ENCODE measurements at places on chromosomes 7 and 10.

- DNase-seq, result no peak
Measured at GRCh38 chr10:7787150-7787856, 490 bp downstream of the KIN start.

DNA sequence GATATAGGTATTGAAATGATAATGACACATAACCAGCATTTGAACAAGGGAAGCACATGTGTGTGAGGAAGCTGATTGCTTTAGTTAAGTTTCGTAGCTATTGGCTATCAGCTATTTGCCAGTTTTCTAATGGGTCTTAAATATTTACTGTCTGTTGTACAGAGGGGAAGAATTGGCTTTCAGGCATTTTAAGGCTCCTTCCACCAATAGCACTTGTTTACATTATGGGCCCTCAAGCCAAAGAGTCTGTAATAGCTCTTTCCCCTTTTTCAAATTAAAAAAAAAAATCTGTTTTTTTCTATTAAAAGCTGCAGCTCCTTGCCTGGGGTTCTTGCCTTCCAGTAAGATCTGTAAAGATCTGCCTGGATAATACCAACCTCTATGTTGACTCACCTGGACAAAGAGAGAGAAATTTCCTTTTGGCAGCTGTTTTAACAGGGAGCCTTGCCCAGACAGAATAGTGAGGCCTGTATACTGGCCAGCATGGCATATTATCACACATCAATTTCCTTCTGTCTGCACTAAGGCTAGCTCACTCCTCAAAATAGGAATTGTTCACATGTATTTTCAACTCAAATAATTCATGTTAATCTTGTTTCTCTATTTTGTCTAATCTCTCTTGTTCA, 104.7 kb upstream of the LRGUK start:
- DNase-seq, result no peak

- no peak for DNase-seq
Measured at GRCh38 chr7:80459776-80460510, 51.9 kb downstream of the GNAT3 start.

DNA sequence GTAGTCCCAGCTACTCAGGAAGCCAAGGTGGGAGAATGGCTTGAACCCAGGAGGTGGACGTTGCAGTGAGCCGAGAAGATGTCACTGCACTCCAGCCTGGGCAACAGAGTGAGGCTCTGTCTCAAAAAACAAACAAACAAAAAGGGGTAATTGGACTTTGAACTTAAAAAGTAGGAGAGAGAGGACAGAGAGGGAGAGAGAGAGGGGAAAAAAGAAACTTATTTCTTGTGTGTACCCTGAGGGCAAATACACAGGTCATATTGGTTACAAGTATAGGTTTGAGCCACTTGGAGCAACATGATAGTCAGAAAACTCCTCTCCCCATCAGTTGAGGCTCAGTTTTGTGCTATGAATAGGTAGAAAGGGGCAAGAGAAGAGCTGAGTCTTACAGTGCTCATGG, 42.8 kb upstream of the CCDC7 start:
- DNase-seq, result no peak

GRCh38 chr7:30411173-30411572, 67.4 kb downstream of the NOD1 start:
- DNase-seq, result no peak

DNA sequence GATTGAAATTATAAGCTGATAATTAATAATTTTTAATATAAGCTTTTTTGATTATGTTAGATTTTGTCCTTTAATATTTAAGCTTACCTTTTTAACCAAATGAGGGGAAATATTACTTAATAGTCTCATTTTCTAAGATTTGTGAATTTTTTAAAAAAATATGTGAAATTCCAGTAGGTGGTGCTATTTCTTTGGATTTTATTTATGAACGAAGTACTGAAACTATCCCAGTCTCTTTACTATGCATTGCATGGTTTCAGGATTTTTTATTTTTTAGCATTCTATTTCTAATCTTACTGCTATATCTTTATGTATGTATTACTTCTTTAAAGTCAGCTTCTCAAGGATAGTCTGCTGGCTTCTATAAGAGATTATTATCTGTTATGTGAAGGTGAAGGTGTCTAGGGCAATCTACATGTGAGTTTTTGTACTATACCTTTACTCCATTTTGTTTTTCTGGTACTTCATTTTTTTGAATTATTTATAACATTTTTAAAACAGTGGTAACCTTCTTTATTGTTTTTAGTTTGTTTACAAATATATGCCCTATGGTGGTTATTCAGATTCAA, 78.3 kb downstream of the ATRNL1 start:
- DNase-seq, result no peak

DNA sequence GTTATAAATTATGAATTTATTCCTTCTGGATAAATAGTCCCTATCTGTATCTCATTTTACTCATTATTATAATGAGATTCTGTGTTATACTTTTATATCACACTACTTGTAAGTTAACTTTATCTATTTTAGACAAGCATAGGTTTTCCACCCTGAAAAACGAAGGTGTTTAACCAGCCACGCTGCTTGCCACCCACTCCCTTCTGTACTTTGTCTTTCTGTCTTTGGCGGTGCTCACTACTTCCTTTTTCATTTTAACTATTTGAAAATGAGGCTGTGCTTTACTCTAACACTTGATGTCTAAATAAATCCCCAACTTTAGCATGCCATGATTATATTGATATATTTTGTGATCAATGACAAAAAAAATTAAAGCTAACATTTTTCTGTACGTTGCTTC, 952.9 kb downstream of the DNAJB9 start:
- no peak for DNase-seq

- DNase-seq, result no peak
Measured at GRCh38 chr10:128280271-128280670, 154.0 kb upstream of the MKI67 start.

- DNase-seq, result no peak
Measured at GRCh38 chr10:132372516-132373095, 24.4 kb upstream of the PWWP2B start.

- no peak for DNase-seq
Measured at GRCh38 chr10:6840766-6841165, 260.7 kb upstream of the PRKCQ start.

- no peak for DNase-seq
Measured at GRCh38 chr10:72425133-72425532, 70.4 kb upstream of the DNAJB12 start.

- no peak for DNase-seq
Measured at GRCh38 chr10:35946556-35946955, 304.5 kb upstream of the FZD8 start.

DNA sequence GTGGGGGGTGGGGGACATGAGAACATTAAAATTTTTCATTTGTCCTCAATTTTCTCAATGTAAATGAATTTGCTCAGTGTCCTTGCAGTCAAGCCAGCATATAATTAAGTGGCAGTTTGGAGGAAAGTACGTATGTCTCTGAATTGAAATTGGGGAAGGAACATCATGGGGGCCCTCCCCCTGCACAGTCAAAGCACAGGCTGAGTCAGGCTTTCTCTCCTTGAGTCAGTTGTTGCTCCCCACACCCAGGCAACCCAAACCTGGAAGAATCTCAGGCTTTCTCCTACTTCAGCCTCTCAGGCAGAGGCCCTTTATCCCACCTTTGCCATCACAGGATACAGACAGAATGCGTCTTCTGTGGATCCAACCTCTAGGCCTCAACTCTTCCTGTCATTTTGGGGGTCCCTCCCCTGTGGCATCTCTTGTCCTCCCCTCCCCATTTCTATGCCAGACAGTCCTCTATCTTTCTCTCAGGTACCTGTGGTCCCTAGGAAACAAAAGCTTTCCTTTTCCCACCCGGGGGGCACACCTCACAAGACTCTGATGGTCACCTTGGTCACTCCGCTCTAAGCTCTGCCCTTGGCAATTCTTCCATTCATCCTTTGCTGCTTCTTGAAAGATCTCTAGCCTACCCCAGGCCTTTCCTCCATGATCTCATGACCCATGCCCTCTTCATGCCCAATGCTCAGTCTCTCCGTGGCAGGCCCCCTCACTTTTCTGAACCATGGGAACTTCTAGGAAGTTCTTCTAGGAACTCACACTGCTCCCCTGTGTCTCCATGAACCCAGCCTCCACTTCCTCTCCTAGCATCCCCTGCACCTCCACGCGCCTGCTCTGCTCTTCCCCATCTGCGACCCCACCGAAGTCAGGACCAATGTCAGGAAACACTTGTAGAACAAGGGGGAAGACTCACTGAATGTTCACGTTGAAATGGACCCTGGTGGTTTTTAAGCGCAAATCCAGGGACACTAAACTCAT, 40.4 kb downstream of the CREB3L2 start:
- no peak for DNase-seq

GRCh38 chr7:157474685-157475084, 137.9 kb downstream of the DNAJB6 start:
- no peak for DNase-seq

GRCh38 chr7:8206956-8207355, 55.0 kb downstream of the ICA1 start:
- DNase-seq, result no peak

- DNase-seq, result no peak
Measured at GRCh38 chr10:121597504-121598262, 561 bp downstream of the FGFR2 start.

Data from CD4-positive, alpha-beta T cell treated with Interleukin-1 beta for 1 hour (primary cell).